ENCODE measurements at places on chromosomes 6 and 20. TPM values are rescaled to one million over a fixed set of nuclear protein-coding genes. Genes with fewer than 3 reads are reported as not detected.

- no peak overlapping the region for H3K4me3 ChIP-seq
- peak overlapping the region; percentile 15 for H3K27ac ChIP-seq
- peaks cover 19% of the 10 kb centered on the region for H3K27me3 ChIP-seq
- H3K36me3 ChIP-seq = no peaks in the 10 kb centered on the region
These were observed 4.8 kb upstream of the TRIM40 start for GRCh38 chr6:30130887-30131862.

- peaks cover 16% of the 10 kb centered on the region for H3K36me3 ChIP-seq
- H3K4me3 ChIP-seq = no peak overlapping the region
- H3K4me1 ChIP-seq = no peaks in the 10 kb centered on the region
- no peak for DNase-seq
These were observed 27.2 kb upstream of the KIF25 start for GRCh38 chr6:167970230-167970629.

GRCh38 chr6:106112433-106112832, 26.3 kb downstream of the PRDM1 start:
- no peak overlapping the region for H3K27ac ChIP-seq
- no peak overlapping the region for H3K4me3 ChIP-seq
- no peaks in the 10 kb centered on the region for H3K36me3 ChIP-seq
- DNase-seq = no peak

DNA sequence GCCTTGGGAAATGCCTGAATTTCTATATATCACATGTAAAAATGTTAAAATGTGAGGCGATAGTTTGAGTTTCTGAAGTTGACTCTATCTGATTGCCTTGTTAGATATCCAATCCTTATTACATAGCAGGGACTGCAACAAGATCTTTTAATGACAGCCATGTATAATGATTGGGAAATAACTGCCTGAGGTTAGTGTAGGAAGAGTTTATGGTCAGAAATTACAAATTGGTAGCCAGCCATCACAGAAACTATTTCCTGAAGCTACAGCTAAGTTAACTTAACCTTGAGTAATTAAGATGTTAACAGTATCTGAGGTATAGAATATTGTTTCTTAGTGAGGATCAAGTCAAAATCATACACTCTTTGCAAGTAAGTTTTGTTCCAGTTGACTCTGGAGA, 41.0 kb downstream of the AKIRIN2 start:
- H3K36me3 ChIP-seq = peaks cover 23% of the 10 kb centered on the region
- H3K27me3 ChIP-seq = no peaks in the 10 kb centered on the region
- H3K4me3 ChIP-seq = no peak overlapping the region
- DNase-seq = no peak

GRCh38 chr6:22145823-22146677, 150.8 kb downstream of the PRL start:
- H3K4me3 ChIP-seq = peak overlapping the region; percentile 20
- H3K27me3 ChIP-seq = no peaks in the 10 kb centered on the region
- peak; percentile 25 for DNase-seq
- no peaks in the 10 kb centered on the region for H3K36me3 ChIP-seq
- H3K27ac ChIP-seq = peak overlapping the region; percentile 67

GRCh38 chr6:108578595-108579327, 18.0 kb downstream of the FOXO3 start:
- DNase-seq = no peak
- H3K4me1 ChIP-seq = peaks cover 13% of the 10 kb centered on the region
- H3K4me3 ChIP-seq = no peak overlapping the region
- H3K36me3 ChIP-seq = no peaks in the 10 kb centered on the region
- H3K27ac ChIP-seq = no peak overlapping the region

- H3K36me3 ChIP-seq = no peaks in the 10 kb centered on the region
- H3K4me1 ChIP-seq = no peaks in the 10 kb centered on the region
- no peak overlapping the region for H3K27ac ChIP-seq
- no peak for DNase-seq
- no peaks in the 10 kb centered on the region for H3K27me3 ChIP-seq
These were observed 32.4 kb downstream of the PHACTR1 start for GRCh38 chr6:12748815-12749521.

DNA sequence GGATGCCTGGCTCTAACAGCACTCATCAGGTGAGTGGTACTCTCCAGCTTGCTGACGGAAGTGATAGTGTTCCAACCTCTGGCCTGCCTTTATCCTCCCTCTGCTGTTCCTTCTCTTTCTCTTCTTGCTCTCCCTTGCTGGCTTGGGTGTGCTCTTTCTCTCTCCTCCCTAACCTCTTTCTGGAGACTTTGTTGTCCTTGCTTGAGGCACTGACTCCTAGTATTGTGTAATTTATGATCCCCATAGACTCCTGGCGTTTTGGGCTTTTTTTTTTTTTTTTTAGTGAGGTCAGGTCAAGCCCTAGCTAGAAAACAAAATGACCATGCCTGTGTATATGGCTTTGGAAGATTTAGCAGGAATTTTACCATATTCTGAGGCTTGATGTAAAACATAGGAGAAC, 84.7 kb upstream of the MRAP2 start:
- no peak overlapping the region for H3K4me3 ChIP-seq
- H3K36me3 ChIP-seq = no peaks in the 10 kb centered on the region
- no peaks in the 10 kb centered on the region for H3K4me1 ChIP-seq
- no peak for DNase-seq
- H3K27me3 ChIP-seq = no peaks in the 10 kb centered on the region

- H3K27me3 ChIP-seq = no peaks in the 10 kb centered on the region
- no peak for DNase-seq
- H3K4me3 ChIP-seq = no peak overlapping the region
- H3K27ac ChIP-seq = no peak overlapping the region
- H3K4me1 ChIP-seq = no peaks in the 10 kb centered on the region
These were observed 796.2 kb upstream of the EPHA7 start for GRCh38 chr6:94215552-94215951.

DNA sequence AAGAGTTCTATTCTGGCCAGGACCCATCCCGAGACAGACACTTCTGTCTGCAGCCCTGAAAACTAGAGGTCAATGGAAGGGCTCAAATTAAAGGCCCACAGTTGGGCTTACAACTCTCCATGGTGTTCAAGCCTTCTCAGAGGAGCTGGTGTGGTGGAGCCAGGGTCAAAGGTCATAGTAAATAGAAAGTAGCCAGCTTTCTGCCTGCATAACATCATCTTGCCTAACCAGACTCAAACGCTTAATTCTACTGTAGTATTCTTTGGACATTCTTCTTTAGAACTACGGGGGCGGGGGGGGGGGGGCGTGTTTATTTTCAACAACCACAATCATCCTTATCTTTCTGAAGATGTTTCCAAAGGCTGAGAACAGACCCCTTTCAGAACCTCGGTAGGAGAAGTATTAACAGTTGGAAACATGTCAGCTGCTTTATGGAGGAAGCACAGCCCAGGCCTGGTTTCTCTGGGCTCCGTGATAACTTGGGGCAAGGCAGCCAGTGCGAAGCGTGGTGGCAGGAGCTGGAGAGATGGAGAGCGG, 1.5 kb upstream of the RREB1 start:
- H3K27me3 ChIP-seq = no peaks in the 10 kb centered on the region
- peak overlapping the region; percentile 83 for H3K4me3 ChIP-seq
- no peak for DNase-seq
- H3K27ac ChIP-seq = peak overlapping the region; percentile 80
- H3K36me3 ChIP-seq = no peaks in the 10 kb centered on the region

DNA sequence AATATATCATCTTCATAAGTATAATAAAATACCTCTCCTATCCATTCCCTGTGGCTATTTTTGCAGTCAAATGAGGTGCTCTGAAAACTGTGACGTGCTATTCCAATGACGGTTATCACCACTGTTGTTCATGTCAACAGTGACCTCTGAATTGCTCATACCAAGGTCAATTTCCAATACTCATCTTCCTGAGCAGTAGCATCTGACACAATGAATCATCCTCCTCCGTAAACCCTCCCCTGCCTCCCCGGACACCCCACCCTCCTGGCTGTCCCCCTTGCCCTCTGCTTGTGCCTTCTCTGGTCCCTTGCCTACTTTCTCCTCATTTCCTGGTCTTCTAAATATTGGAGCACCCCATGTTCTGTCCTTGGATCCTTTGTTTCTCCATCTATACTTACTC, 77.7 kb upstream of the SLC22A23 start:
- no peaks in the 10 kb centered on the region for H3K4me1 ChIP-seq
- H3K4me3 ChIP-seq = no peak overlapping the region
- no peaks in the 10 kb centered on the region for H3K36me3 ChIP-seq
- peaks cover 21% of the 10 kb centered on the region for H3K27me3 ChIP-seq
- no peak overlapping the region for H3K27ac ChIP-seq

DNA sequence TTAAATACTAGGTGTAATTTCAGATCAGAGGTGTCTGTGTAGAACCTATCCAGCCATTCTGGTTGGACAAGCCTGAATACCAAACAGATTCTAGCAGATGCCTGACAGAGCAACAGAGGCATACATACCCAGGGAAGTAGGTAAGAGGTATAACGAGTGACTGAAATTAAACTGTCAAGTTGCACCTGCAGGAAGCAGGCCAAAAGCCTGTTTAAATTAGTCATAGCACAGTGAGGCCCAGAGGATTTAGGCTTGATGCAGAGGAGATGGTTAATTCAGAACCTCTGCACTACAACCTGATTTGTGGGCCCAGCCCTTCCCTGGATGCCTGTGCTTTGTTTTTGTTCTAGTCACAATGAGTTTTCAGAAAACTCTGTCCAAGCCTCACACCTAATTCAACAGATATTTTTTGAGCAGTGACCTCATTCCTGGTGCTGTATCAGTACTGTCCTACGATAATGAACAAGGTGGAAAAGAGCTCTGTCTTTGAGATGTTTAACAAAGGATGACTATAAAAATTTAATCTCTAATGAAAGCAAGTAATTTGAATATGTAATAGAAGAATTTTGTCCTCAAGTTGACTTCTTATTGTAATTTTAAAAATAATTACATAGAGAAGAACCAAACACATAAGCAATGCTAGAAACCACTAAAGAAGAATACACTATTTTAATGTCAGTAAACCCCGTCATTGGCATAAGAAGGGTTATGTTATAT, 31.7 kb downstream of the C6orf58 start:
- DNase-seq = no peak
- H3K27ac ChIP-seq = no peak overlapping the region
- no peak overlapping the region for H3K4me3 ChIP-seq
- no peaks in the 10 kb centered on the region for H3K4me1 ChIP-seq
- no peaks in the 10 kb centered on the region for H3K36me3 ChIP-seq
- H3K27me3 ChIP-seq = no peaks in the 10 kb centered on the region

DNA sequence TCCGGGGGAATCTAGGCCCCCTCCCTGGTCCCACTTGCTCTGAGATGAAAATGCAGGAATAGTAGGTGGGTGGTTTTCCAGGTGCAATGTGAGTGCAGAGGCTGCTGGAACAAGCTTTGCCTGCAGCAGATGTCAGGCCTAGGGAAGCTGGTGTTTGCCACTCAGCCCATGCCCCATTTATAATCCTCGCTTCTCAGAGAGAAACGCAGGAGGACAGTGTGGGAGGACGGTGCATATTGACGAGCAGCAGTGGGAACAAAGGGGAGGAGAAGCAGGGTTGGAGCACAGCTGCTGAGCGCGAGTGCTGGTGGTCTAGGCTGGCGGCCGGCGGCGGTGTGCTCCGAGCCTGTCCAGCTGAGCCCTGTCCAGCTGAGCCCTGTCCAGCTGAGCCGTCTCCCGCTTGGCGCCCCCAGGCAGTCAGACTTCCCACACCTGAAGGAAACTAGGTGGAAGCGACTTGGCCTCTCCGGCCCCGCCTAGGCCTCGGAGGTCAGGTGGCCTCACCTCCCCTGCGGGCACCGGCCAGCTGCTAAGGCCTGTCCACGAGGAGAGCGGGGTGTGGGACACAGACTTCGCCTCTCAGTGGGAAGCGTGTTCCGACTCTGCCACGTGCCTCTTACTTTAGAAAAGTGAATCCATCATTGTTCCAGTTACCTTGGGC, 49.7 kb upstream of the FRMD1 start:
- H3K27me3 ChIP-seq = no peaks in the 10 kb centered on the region
- H3K4me1 ChIP-seq = peaks cover 7% of the 10 kb centered on the region
- no peak overlapping the region for H3K27ac ChIP-seq
- no peaks in the 10 kb centered on the region for H3K36me3 ChIP-seq

The MTCH1 gene
- 223 TPM for total RNA-seq

The TNF gene
- 0.64 TPM for total RNA-seq

The CHD6 gene
- total RNA-seq = 21.3 TPM

The KCNK16 gene
- not detected for total RNA-seq
